ENCODE measurements at places on chromosomes 13 and 19. TPM values are rescaled to one million over a fixed set of nuclear protein-coding genes. Genes with fewer than 3 reads are reported as not detected.
A peak's percentile ranks its signal among the peaks of the same experiment; 100 is the strongest.

The PEX11G gene
- polyA plus RNA-seq: 0.60 TPM

The CYP4F3 gene
- not detected for polyA plus RNA-seq

The CBLC gene
- polyA plus RNA-seq: not detected

The GPC5 gene
- polyA plus RNA-seq: 2.9 TPM

The IGLON5 gene
- not detected for polyA plus RNA-seq

The ZNF426 gene
- 13.2 TPM for polyA plus RNA-seq

The ZNF536 gene
- not detected for polyA plus RNA-seq

The PIP5K1C gene
- 10.3 TPM for polyA plus RNA-seq

The C13orf42 gene
- polyA plus RNA-seq: not detected

The UGGT2 gene
- polyA plus RNA-seq: 30.5 TPM

The RTBDN gene
- polyA plus RNA-seq: not detected

DNA sequence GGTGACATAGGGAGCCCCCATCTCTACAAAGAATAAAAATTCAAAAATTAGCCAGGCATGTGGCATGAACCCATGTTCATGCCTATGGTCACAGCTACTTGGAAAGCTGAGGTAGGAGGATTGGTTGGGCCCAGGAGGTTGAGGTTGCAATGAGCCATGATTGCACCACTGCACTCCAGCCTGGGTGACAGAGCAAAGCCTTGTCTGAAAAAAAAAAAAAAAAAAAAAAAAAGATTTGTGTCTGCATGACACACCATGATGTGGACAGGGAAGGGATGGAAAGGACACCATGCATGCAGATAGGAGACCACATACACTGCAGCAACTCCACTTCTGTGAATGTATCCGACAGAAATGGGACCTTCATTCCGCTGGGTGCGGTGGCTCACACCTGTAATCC is 34.0 kb upstream of the HOMER3 start:
- no peak for DNase-seq

- DNase-seq: peak; percentile 26
Observed at GRCh38 chr13:27638521-27638920, 16.8 kb downstream of the POLR1D start.

GRCh38 chr13:50055454-50055853 is 40.2 kb downstream of the KCNRG start:
- DNase-seq: no peak

GRCh38 chr19:8324186-8325050 is 3.1 kb downstream of the RPS28 start:
- no peak for DNase-seq

DNA sequence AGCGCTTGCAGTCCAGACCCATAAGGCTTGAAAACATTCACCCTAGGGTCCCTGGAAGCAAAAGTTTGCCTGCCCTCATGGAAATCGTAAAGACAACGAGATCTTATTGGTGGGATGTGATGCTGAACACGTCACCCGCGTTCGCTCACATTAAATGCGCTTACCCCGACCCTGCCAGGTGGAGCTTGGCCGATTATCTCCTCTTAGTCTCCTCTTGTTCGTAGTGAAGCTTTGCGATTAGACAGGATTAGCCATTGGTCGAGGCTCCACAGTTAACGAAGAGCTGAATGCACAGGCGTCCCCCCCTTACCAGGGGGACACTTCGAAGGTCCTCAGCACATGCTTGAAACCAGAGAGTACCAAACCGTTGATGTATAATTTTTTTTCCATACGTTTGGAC is 16.0 kb upstream of the KDM4B start:
- no peak for DNase-seq

GRCh38 chr13:81142306-81142999 is 801.5 kb upstream of the SPRY2 start:
- DNase-seq: no peak

DNA sequence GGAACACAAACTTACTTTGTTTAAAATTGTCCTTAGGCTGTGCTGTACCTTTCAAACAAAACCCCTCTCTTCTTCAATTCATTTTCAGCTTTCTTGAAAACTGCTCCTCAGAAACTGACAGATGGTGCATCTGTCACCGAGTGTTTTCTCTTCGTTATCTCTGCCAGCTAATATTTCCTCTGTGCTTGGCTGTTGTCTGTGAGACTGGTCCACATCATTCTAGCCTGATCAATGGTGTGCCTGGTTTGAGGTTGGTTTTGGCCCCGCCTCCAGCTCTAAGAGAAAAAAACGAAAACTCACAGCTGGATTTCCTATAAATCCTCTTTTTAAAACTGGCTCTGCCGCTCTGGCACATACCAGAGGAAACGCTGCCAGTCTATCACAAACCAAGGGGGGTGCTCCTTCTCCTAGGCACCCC is 79.7 kb downstream of the STARD13 start:
- DNase-seq: no peak

DNA sequence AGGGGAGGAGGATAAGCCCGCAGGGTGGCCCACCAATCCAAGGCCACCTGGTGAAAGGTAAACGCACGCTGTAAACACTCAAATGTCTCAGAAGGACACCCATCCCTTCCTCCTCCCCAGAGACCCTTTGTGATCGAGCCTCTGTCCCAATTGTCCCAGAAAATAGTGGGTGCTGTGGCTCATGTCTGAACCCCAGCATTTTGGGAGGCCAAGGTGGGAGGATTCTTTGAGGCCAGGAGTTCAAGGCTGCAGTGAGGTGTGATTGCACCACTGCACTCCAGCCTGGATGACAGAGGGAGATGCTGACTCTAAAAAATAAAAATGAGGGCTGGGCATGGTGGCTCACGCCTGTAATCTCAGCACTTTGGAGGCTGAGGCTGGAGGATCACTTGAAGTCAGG is 3.1 kb upstream of the ABHD17A start:
- DNase-seq: no peak

GRCh38 chr19:10929402-10929794 is 787 bp downstream of the TIMM29 start:
- no peak for DNase-seq

DNA sequence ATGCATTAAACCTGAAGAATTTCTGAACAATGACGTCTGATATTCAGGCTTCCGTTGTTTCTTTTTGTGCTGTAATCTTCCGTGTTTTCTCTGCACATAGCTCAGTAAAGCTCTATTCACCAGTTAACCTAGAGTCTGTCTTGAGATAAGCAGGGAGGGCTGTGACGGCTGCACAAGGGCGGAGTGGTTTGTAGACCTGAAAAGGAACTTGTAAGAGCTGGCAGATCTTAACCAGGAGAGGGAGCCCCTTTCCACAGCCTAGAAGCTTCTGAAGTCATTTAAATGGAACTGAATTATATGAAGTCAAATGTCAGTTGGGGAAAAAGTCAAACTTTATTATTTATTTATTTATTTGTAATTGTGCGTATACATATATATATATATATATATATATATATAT is 27.5 kb downstream of the DPRX start:
- DNase-seq: no peak

- no peak for DNase-seq
Observed at GRCh38 chr13:97215325-97215724, 6.8 kb upstream of the MBNL2 start.

GRCh38 chr19:45667620-45668341 is at the start of gene GIPR:
Gene GIPR, plus strand, starts transcription at chr19:45668221. Its CDS starts 1,300 bp downstream, at chr19:45669521.
- DNase-seq: no peak

DNA sequence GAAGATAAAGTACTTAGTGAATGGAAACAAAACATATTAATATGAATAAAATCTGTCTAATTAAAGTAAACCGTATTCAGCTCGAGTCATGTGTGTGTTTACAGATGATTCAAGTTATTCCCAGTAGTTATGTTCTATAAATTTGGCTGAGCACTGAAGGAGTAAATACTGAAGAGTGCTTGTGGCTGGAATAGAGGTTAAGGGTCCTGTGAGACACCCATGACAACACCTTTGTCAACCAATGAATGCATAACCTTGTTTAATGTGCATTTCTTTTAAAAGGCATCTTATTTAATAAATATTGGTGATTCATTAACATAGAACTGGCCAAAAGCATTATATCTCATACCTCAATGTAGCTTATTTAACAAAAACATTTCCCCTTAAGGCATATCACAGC is 577.8 kb upstream of the SLITRK5 start:
- DNase-seq: no peak

- DNase-seq: no peak
Observed at GRCh38 chr13:24307211-24308067, 1.9 kb upstream of the C1QTNF9 start.
